Anterior cingulate cortex (tissue), 58 donors: ENCODE measurements at places on chromosomes 16 and 17.

DNA sequence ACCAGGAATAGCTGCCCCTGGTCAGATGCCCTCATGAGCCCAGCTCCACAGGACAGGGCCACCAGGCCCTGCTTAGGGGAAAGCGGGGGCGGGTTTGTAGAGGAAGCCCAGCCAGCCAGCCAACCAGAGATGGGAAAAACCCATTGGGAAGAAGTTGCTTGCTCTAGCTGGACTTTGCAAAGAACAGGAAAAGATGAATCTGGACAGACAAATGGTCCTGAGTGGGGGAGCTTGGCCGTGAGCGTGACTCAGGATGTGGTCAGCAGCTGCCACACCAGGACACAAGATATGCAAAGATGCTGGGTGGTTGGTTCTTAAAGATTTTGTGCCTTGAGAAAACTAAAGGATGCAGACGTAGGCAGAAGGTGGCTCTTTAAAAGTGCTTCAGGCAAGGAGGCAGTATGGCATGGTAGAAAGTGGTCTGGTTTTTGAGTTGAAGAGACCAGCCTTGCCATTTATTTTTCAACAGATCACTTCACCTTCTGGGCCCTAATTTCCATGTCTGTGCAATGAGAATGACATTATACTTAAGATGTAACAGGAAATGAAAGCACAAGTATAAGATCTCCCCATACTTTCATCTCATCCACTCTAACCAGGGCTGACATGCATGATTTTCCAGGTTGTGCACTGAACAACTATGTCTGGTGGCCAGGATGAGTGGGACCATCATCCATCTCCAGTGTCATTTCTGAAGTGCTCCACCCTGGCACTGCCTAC, 27.8 kb upstream of the HEATR6 start:
- DNase-seq, result no peak

DNA sequence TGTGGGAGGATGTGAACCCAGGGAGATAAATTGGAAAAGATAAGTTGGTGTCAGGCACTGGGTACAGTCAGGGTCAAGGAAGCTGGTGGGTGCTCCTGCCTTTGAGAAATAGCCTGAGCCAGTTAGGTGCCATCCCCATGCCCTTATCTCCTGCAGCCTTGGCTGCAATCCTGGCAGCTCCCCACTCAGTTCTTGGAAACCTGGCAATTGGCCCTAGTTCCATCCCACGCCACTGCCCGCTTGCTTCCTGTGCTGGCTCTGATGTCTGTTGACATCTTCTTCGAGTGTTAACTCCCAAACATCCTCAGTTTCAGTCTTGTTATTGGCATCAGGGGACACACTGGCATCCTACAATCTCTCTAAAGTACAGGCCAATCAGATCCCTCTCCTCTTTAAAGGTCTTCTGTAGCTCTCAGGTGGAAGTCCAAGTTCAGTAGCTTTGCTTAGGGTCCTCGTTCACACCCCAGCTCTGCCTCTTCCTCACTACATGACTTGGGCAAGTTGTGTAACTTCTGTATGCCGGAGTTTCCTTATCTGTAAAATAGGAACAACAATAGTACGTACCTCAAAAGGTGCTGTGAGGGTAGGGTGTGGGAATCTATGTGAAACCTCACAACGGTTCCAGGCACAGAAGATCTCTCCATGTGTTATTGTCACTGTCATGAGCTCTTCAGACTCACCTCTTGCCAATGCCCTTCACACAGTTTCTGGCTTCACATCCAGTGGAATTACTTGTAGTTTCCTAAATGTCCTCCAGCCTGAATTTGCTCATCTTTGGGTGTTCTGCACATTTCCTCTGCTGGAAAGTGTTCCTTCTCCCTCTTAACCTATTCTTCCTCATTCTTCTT, 13.5 kb upstream of the PRKAR1A start:
- no peak for DNase-seq

DNA sequence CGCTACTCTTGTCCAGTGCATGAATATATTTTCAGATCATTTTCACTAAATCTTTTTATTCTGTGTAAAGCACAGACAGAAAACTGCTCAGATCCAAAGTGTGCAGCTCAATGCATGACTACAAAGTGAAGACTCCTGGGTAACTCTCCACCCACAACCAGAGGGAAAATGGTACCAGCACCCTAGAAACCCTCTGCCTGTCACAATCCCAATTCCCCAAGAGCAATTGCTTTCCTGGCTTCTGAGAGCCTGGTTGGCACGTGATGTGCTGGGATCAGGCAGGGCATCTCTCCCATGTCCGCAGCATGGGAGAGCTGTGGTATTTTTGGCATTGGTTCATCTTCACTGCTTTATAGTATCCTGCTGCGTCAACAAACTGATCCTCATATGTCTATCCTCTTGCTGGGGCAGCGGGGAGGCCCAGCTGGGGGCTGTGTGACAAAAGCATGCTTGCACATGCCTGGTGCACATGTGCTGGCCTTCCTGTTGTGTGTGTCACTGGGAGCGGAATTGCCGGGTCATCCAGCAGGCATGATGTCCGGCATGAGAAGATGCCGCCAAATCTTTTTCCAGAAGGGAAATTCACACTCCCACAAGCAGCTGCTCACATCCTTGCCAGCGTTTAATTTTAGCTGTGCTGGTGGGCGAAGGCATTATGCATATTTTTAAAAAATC, 278.9 kb upstream of the FOXF1 start:
- DNase-seq, result no peak

DNA sequence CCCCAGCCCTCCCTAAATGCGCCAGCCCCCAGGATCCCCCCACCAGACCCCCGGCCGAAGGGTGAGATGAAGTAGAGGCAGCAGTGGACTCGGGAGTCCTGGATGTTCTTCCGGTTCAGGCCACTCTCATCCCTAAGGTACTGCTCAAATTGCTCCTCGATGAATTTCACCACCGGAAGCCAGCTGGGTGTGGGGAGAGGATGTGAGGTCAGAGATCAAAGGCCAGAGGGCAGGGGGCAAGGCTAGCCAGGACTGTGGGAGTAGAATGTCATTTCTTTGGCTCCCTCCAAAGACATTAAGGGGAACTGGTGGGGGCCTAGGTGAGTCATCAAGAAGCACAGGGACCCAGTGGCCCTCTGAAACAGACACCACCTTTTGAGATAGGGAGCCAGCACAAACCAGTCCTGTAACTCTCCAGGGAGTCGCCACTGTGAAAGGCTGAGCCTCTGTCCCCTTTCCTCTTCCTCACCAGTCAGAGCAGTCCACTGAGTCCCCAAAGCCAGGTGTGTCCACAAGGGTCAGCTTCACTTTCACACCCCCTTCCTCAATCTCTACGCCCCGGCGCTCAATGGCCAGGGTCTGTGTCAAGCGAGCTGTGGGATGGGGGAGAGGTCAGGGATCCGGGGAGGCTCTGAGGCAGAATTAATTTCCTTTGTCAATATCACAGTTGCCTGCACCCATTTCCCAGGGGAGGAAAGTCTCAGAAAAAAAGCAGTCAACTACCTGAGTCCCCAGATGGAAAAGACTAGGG, 895 bp downstream of the SEPTIN1 start:
- DNase-seq, result no peak

GRCh38 chr17:4735876-4736651, 3.6 kb upstream of the ZMYND15 start:
- no peak for DNase-seq

- DNase-seq, result no peak
Measured at GRCh38 chr17:9705745-9706144, 60.4 kb downstream of the USP43 start.

- DNase-seq, result no peak
Measured at GRCh38 chr17:80095844-80096475, 5.4 kb upstream of the GAA start.

GRCh38 chr17:2319051-2319450, 15.3 kb downstream of the SRR start:
- DNase-seq, result no peak

- no peak for DNase-seq
Measured at GRCh38 chr17:49993423-49994060, 1.5 kb downstream of the DLX3 start.

DNA sequence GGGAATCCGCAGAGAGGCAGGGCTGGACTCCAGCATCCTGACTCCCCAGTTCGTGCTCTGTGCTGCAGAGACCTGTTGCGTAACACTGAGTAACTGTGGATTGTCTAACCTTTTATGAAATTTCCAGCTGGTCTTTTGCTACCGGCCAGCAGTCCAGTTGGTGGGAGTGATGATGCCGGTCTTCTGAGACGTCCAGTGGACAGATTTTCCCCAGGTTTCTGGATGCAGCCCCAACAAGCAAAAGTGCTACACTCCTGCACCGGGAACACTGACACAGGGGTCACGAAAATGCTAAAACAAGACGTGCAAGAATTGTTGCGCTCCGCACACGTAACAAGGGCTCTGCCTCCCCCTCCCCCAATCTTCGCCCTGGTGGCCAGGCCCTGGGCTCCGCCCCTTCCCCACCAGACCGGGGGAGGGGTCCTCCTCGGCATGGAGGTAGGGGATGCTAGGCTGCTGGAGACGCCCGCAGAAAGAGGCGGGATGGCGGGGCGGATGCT, 701 bp upstream of the MRC2 start:
- DNase-seq, result no peak

- no peak for DNase-seq
Measured at GRCh38 chr17:69818467-69818866, 256.6 kb upstream of the KCNJ16 start.

GRCh38 chr16:81478876-81479511, 34.4 kb downstream of the CMIP start:
- DNase-seq, result no peak

DNA sequence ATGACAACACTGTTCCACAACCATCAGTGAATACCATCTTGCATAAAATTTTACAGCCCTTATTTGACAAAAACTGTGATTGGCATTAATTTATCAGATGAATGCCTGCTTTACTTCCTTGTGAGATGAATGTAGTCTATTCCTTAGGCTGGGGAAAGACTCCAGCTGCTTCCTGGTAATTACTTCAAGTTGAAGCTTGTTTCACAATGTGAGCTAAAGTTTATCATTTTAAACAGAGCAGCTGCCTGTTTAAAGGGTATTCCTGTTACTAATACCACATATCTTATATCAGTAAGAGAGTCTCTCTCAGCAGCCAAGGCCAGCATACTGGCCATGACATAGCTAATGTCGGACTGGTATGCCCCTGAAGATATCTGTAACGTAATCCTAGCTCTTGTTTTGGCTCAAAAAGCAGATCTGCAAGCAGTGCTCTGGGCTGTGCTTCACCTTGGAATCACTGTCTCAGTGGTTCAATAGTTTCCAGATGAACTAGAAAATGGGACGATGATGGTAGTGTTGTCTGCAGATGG, 13.2 kb upstream of the ARL2BP start:
- no peak for DNase-seq
